ENCODE measurements at places on chromosomes 11 and 22.

DNA sequence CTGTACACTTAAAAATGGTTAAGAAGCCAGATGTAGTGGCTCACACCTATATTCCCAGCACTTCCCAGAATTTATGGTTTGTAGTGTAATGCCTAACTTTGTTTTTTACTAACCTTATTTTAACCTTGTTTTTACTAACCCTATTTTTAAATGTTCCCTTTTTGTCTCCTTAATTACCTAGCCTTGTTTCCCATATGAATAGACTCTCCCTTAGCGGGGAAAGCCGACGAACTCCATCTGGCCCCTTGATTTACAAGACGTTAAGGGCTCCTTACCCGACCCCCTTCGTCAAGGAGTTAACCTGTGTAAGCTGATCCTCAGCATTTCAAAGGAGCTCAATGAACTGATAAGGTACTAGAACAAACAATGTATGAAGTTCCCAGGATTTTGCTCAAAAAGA is 17.1 kb downstream of the APOBEC3H start:
- DNase-seq, result no peak

DNA sequence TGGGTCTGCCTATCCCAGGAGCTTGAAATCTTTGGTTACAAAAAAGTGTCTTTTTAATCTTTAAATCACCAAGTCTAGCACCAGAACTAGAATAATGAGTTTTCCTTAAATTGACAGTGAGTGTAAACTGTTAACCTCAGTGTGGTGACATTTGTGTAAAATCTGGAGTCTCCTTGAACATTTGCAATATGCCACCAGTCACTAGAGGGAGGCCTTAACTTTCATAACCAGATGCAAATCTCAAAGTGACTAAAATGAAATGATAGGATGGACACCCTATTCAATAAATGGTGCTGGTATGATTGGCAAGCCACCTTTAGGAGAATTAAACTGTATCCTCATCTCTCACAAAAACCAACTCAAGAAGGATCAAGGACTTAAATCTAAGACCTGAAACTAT is 8.3 kb upstream of the SCGB1D2 start:
- DNase-seq, result no peak

- DNase-seq, result no peak
Measured at GRCh38 chr22:41576877-41577276, 12.8 kb downstream of the PMM1 start.

GRCh38 chr22:20904008-20904979 is 12.9 kb upstream of the CRKL start:
- DNase-seq, result no peak

- DNase-seq, result no peak
Measured at GRCh38 chr11:131889146-131889577, 518.7 kb downstream of the NTM start.

GRCh38 chr11:47156333-47156732 is 20.3 kb downstream of the ARFGAP2 start:
- no peak for DNase-seq

- DNase-seq, result no peak
Measured at GRCh38 chr11:131582021-131582525, 211.7 kb downstream of the NTM start.

DNA sequence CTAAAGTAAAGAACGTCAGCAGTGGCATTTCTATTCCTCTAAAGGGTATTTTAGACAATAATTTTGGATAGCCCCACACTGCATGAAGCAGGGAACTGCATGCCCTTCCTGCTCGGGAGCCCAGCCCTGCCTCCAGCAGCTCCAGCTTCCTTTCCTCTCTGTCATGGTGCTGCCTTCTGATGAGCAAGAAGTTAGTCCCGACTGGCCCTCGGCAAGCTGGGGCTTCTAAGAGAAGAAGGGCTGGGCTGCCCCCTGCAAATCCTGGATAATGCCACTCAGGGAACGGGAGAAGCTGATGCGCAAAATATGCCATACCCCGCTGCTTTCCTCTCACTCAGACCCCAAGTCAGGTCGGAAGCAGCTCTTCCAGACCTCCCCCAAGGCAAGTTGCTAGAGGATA is 296.4 kb downstream of the ETS1 start:
- DNase-seq, result no peak

- DNase-seq, result no peak
Measured at GRCh38 chr11:20159466-20160381, 551 bp downstream of the DBX1 start.

- no peak for DNase-seq
Measured at GRCh38 chr11:71486320-71486719, 33.3 kb downstream of the NADSYN1 start.

DNA sequence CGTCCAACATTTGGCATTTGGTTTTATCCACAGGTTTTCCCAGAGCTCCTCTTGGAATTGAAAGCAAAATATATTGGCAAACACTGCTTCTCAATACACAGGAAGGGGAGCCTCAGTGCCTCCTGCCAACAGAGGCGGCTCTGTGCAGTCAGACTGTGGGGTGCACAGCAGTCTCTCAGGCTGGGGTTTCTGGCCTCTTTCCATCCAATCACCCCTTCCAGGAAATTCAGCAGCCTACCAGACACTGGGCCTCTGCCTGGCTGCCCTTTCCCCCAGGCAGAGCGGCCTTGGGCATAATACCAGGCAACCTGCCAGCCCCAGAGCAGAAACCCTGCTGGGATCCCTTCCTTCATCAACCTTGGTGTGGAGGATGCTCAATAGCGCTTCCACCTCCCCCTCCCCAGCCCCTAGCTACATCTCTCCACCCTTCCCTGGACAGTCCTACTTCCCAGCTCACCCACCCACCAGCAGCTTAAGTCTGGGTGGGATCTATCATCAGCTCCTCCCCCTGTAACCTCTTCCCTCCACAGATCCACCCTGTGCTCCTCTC is 17.8 kb upstream of the RAPSN start:
- DNase-seq, result no peak

- DNase-seq, result no peak
Measured at GRCh38 chr11:75578977-75579376, 16.9 kb downstream of the SERPINH1 start.

DNA sequence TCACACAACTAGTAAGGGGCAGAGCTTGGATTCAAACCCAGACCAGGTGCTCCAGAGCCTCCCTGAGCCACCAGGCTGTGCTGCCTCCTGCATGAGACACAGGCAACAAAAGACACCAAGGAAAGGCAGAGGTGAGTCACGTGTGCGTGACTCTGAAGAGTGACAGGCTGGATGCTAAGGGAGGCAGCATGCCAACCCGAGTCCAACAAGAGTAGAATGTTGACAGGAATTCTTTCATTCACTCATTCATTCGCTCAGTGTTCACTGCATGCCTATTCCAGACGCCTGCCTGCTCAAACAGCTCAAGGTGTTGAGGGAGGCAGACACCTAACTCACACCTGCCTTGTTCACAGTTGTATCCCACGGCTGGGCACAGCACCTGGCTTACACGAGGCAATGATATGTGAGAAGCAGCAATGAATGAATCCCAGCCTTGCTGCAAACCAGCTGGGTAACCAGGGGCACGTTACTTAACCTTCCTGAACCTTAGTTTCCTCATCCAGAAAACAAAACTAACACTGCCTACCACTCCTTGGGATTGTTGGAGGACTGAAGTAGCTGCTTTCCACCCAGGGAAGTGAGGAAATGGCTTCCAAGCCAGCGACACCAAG is 73.8 kb upstream of the ARFGAP3 start:
- DNase-seq, result no peak

DNA sequence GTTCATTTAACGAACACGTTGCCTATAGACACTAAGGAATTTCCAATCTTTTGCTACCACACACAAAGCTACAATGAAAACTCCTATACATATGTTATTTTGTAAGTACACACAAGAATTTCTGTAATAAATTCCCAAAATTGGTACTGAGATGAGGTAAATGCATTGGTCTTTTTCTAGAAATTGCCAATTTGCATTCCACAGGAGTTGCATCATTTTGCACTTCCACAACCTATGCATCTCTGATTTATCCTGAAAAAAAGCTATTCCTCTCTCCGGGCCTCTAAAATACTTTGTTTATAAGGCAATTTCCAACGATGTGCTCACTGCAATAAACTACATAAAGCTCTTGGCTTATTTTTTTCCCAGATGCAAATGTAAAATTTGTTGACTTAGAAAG is 24.9 kb downstream of the IMMP1L start:
- no peak for DNase-seq

- DNase-seq, result no peak
Measured at GRCh38 chr11:26283852-26284408, 48.0 kb upstream of the ANO3 start.

DNA sequence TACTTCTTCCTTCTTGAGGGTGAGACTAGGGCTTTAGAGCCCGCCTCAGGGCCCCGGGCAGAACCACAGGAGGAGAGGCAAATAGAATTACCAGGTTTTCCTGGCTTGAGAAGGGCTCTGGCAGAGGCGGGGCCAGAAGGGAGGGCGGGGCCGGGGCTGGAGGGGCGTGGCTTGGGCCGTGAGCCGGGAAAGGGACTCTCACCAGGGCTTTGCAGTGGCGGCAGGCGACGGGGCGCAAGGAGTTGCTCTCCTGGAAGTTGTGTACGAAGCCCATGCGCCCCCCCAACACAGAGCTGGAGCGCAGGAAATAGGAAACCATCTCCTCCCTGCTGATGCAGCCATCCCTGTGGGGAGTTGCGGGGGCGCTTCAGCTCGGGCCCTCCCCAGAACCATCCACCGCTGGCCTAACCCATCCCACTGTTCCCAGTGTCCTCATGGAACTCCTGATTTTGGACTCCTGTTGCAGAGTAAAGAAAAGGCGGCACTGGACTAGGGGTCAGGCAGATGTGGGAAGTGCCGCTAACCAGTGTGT is 6.9 kb upstream of the NRXN2 start:
- no peak for DNase-seq

DNA sequence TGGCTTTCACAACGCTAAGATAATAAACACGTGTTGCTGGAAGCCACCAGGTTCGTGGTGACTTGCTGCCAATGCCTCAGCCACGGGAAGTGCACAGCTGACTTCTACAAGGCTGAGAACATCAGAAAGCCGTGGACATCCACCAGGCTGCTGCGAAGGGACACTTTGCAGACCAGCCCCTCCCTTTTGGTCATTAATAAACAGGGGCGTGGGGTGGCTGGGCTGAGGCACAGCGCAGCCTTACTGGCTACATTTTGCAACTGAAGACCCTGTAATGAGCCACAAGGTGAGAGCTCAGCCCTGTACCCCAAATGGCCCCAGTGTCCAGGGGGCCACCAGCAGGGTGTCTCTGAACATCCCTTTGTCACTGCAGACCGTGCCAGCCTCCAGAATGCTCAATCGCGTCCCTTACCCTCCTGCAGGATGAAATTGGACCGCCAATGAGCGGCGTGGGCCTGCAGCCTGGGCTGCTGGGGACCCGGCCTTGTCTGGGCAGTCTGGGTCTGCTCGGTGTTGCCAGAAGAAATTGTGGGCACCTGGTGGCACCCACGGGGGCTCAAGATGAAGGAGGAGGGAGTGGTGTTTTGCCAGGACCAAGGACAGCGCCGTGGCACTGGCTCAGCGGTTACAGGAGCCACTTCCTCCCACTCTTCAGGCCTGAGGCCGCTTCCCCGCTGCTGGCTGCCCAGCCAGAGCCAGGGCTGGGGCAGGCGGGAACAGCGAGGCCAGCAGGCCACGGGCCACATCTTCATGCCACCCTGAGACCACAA is 181.9 kb downstream of the CTTN start:
- DNase-seq, result no peak

DNA sequence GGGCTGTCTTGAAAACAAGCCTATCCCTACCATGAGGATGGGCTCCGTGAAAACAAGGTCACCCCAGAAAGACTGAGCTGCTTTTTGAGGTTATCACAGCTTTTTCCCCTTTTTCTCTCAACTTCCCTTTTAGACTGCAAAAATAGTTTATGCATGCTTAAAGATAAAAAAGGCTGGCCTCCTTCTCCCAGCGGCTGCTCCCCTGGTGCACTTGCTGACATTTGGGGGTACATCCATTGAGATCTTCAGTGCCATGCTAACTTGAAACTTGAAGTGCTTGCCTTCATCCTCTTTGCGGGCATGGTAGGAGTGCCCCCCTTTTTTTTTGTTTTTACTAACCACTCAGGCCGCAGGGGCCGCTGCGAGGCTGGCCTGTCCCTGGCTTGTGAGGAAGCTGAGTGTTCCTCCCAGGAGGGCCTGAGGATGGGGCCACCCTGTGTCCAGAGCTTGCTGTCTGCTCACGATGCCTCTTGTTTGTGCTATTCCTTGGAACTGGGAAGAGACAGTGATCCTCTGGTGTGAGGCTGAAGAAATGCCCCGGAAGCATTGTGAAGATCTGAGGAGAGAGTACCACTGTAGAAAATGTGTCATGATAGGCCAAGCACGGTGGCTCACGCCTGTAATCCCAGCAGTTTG is 2.2 kb downstream of the TANGO2 start:
- DNase-seq, result no peak

DNA sequence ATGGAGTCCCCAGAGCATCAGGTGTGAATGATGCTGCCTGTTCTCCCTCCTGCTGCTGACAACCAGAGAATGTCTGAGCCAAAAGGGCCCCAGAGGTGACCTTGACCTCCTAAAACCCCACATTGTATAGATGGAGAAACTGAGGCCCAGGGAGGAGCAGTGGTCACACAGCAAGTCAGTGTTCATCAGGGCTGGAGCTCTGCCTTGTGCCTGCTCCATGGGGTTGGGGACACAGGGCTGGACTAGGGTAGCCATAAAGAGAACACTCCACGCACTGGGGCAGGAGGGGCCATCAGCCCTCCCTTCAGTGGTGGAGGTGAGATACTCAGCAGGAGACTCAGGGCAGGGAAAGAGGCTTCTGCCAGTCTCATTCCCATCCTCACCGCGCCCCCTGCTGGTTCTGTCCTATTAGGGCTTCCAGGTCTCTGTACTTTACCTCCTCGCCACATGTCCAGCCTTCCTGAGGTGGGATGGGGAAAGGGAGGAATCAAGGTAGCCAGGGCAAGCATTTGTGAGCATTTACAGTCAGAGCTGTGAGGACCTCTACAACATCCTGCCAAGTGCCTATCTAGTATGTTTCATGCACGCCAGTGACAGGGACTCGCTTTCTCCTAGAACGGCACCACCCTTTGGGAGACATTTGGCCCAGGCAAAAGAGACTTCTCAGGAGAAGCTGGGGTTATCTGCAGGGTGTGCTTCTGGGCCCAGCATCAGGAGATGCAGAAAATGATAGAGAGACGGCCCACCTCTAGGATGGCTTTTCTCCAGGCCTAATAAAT is 43.2 kb downstream of the NEU3 start:
- no peak for DNase-seq

GRCh38 chr11:48177661-48178060 is 38.9 kb upstream of the OR4B1 start:
- DNase-seq, result no peak

- no peak for DNase-seq
Measured at GRCh38 chr11:64245401-64245796, 1.3 kb downstream of the PPP1R14B start.

GRCh38 chr22:50548040-50548920 is 2.6 kb downstream of the KLHDC7B start:
- no peak for DNase-seq
